Liver (tissue), 10 donors: ENCODE measurements at places on chromosomes 16 and 17. TPM values are rescaled to one million over a fixed set of nuclear protein-coding genes. Genes with fewer than 3 reads are reported as not detected.

- DNase-seq, result peak; percentile 50
Measured at GRCh38 chr17:7477392-7478275, 1.8 kb downstream of the ZBTB4 start.

DNA sequence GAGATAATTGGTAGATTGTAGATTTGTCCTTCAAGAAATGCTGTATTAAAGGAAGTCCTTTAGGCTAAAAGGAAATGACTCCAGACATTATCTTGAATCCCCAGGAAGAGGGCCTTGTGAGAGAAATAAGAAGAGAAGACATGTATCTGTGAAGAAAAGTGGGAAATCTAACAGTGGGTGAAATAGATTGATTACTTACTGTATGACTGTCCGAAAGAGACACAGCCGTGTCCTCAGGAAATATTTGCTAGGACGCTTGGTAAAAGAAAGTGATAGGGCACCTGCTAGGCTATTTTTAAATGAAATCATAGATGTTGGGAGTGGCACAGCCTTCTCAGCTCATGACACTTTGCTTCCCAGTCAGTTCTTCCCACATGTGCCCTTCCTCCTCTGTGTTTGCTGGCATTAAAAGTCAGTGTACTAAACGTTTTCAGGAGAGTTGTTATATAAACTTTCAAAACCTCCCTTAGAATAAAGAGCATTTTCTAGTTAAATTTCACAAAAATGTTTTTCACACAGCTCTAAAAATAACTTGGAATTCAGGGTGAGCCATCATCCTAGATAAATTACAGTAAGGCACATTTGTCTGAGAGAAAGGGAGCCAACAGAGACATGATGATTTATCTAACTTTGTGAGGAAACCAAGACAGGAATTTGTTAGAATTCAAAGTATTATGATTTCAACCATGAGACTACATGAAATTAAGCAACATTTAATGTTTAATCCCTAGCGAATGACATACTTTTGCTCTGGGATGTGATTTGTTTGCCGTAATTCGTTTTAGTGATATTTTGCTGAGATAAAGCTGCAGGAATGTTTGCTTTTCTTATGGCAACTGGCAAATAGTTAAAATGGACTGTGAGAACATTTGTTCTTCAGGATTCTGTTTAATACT is 35.0 kb downstream of the DHRS7B start:
- no peak for DNase-seq

DNA sequence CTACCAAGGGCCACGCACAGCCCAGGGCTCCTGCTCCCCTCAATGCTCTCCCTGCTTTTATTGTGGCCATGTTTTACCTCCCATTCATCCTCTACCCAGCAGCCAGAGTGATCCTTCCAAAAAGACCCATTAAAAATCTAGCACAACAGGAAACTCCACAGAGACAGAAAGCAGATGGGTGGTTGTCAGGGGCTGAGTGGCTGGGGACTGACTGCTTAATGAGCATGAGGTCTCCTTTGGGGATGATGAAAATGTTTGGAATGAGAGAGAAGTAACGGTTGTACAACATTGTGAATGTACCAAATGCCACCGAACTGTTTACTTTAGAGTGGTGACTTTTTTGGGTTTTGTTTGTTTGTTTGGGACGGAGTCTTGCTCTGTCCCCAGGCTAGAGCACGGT is 107.4 kb downstream of the GAS7 start:
- DNase-seq, result no peak

DNA sequence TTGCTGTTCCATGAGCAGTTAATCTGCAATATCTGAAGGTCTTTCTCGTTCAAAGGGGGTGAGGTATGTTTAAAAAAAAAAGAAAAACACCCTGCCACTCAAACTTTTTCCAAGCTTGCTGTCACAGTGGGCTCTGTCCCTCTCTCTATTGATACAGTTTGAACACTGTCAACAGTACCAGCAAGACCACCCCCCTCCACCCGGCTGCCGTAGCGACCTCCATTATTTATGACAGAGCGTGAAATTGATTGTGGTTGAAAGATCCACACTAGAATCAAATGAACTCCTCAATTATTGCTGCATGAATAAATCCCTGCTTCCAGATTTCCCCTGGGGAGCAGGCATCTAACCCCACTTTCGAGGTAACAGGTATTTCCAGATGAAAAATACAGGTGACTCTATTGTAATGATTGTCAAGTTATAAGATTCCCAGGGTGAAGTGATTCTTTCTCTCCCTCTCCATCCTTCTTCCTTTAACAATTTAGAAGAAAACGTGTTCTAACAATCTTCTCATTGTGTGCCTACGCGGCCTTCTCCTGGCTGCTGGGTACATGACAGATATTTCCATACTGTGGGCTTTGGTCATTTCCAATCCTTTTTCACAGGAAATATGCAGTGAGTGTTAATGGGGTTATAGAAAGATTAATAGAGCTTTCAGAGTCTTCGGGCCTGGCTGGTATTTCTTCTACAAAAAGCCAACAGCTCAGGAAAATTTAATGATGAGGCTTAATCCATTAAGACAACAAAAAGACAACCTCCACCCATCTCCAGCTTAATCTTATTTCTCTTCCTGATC is 135.7 kb upstream of the C16orf82 start:
- DNase-seq, result no peak

DNA sequence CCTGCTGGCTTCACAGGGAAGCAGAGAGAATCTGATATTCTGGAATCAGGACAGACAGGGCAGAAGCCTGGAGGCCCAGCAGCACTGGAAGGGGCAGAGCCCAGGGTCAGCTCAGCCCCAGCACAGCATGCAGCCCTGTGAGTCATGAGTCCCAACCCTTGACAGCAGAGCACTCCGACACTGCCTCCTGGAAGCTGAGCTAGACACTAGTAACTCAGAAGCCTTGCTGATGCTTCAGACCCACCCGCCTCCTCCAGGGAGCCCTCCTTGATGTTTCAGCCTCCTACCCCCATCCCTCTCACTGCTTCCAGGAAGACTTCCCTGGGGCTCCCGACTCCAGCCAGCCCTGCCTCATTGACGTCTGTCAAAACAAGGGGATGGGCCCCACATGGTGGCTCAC is 6.9 kb downstream of the CAMKK1 start:
- no peak for DNase-seq

GRCh38 chr17:43648916-43649315 is 12.8 kb downstream of the MEOX1 start:
- DNase-seq, result no peak

- peak; percentile 80 for DNase-seq
Measured at GRCh38 chr17:4365103-4365627, 1.3 kb downstream of the UBE2G1 start.

DNA sequence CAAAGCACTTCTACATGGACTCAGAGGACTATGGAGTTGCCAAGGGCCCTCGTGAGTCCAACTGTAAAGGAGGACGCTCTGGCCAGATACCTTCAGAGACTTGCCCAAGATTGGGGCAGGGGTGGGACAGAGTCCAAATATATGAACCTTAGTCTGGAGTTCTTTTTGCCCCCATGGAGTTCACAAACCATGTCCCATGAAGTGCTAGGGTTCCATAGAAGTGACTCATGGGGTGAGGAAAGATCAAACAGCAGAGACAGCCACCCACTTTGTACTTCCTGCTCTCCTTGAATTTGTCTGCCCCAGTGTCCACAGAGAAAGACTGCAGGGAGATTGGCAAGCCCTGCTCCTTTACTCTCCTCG is 29.0 kb downstream of the SRL start:
- DNase-seq, result no peak

DNA sequence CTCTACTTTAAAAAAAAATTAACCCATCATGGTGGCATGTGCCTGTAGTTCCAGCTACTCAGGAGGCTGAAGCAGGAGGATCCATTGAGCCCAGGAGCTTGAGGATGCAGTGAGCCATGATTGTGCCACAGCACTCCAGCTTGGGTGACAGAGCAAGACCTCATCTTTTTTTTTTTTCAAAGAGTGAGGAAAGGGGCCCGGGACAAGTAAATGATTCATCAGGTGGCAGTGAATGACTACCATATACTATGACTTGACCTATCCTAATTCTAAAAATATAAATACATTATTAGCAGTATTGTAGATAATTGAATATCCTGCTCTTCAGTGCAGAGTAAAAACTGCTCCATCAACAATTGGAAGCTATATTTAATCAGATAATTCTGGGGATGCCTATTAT is 55.3 kb downstream of the CLUH start:
- DNase-seq, result no peak

- no peak for DNase-seq
Measured at GRCh38 chr16:54143934-54144571, 142.5 kb downstream of the IRX3 start.

GRCh38 chr16:82699711-82700495 is 73.1 kb downstream of the CDH13 start:
- no peak for DNase-seq

DNA sequence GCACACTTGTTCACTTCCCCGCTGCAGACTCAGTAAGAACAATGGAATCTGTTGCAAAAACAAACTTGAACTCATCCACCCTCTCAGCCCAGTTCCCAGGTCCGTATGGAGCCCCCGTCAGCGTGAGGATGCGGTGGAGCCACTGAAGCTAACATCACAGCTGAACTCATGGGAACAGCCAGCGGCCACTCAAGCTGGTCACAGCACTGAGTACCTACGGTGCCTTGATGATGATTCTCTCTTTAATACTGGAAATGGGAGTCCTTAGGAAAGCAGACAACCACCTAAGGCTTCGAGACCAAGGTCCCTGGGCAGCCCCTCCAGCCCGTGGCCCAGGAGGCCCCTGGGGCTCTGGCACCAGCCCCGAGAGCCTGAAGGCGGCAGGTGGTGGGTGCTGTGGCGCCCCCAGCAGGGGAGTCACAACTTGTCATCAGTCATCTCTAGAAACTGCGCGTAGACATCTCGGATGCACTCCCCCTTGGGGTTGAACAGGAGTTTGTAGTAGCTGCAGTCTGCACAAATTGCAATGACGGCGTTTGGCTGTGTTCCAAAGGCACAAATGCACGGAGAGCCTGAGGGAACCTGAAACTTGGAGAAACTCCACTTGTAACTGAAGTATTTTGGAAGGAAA is 31.0 kb upstream of the RHOT1 start:
- no peak for DNase-seq

DNA sequence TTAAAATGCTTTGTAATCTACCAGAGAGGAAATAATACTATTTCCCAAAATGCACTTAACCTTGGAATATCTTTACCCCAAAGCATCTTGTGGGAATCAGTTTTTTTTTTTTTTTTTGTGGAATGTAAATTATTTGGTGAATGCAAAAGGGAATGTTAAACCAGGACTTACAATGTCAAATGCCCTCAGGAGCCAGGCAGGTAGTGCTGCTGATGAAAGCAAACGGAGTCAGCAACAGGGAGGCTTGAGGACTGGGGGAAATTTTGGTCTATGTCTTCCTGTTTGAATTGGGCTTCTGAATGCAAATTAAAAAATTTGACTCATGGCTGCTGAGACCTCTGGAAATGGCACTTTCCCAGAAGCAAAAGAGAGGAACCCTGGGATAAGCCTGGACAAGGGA is 96.5 kb upstream of the NLRP1 start:
- DNase-seq, result no peak

GRCh38 chr17:42346481-42346880 is 41.8 kb downstream of the STAT3 start:
- DNase-seq, result no peak

GRCh38 chr16:46736695-46737094 is 11.4 kb downstream of the MYLK3 start:
- DNase-seq, result no peak

DNA sequence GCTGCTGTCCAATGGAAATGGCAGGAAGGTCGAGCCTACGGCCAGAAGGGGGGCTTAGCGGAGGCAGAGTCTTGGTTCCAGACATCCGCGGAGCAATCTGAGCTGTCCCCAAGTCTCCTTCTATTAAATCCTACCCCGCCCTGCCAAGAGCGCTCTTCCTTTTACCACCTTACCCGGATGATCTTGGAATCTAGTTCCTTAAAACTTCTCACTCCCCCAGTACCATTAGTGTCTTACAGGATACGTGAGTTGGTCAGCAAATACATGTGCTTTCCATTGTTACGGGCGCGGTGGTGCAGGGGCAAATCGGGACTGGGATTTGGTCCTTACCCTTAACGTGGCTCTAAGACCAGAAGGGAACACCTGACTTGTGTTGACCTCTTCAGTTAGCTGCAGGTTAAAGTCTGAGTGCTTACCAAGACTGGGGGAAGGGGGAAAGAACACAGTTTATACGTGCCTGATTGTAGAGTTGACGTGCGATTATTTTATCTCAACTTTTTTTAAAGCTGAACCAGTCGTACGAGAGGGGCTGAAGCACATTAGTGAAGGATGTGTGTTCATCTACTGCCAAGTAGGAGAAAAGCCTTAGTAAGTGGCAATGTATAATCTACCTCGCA is 495 bp downstream of the TXNDC17 start:
- peak; percentile 38 for DNase-seq

GRCh38 chr16:69463876-69464275 is 39.5 kb downstream of the CYB5B start:
- DNase-seq, result no peak

GRCh38 chr16:66950971-66951790 is 9.9 kb upstream of the CES3 start:
- no peak for DNase-seq

- DNase-seq, result no peak
Measured at GRCh38 chr16:57998486-57998885, 2.0 kb downstream of the ZNF319 start.

SMIM5 gene
- total RNA-seq, result 0.25 TPM

NGFR gene
- 11.0 TPM for total RNA-seq

DNASE1L2 gene
- 0.37 TPM for total RNA-seq

ZACN gene
- total RNA-seq, result not detected

ACSM2A gene
- total RNA-seq, result 1,049 TPM

EFCAB13 gene
- total RNA-seq, result 2.0 TPM

NDUFB10 gene
- 93.9 TPM for total RNA-seq

SEPTIN1 gene
- total RNA-seq, result 1.0 TPM

JPH3 gene
- total RNA-seq, result under 0.01 TPM

DLX4 gene
- total RNA-seq, result not detected

TM4SF5 gene
- 32.5 TPM for total RNA-seq

ASPA gene
- 4.7 TPM for total RNA-seq

APRT gene
- 27.9 TPM for total RNA-seq

VWA3A gene
- 0.05 TPM for total RNA-seq

CUEDC1 gene
- 2.6 TPM for total RNA-seq

MRPS23 gene
- total RNA-seq, result 9.8 TPM

CCL22 gene
- not detected for total RNA-seq
